A172 (cell line): ENCODE measurements at places on chromosomes 11 and 22.

DNA sequence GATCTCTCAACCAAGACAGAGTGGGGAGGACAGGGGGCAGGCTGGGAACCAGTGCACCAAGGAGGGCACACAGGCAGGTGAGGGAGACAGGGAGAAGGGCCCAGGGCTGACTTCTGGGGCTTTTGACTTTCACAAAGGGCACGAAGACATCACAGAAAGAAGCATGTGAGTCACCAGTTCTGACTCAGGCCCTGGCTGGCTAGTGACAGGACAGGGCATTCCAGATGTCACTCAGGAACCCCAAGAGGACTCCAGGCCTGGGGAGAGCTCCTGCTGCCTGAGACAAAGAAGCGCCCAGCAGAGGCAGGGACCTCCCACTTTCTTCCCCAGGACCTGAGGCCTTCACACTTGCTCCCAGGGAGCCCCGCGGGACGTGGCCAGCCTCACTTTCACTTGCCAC is 497.2 kb downstream of the BUD13 start:
- DNase-seq = peak; percentile 20

- no peak for DNase-seq
These were observed 5.6 kb downstream of the DUSP18 start for GRCh38 chr22:30662040-30662439.

- peak; percentile 40 for DNase-seq
These were observed 11.3 kb downstream of the SHANK2 start for GRCh38 chr11:71240865-71241691.

- no peak for DNase-seq
These were observed 161.8 kb upstream of the GRIA4 start for GRCh38 chr11:105447936-105448702.
